Activated CD8-positive, alpha-beta memory T cell treated with anti-CD3 and anti-CD28 coated beads, Interleukin-2, amount 10 ng/mL, durations not matched to agents 7 days and 5 days (primary cell): ENCODE measurements at places on chromosomes 2 and 18. TPM values are rescaled to one million over a fixed set of nuclear protein-coding genes. Genes with fewer than 3 reads are reported as not detected.

The ACVR1C gene
- 2.4 TPM for total RNA-seq

The AMER3 gene
- not detected for total RNA-seq

The IL37 gene
- total RNA-seq: not detected

DNA sequence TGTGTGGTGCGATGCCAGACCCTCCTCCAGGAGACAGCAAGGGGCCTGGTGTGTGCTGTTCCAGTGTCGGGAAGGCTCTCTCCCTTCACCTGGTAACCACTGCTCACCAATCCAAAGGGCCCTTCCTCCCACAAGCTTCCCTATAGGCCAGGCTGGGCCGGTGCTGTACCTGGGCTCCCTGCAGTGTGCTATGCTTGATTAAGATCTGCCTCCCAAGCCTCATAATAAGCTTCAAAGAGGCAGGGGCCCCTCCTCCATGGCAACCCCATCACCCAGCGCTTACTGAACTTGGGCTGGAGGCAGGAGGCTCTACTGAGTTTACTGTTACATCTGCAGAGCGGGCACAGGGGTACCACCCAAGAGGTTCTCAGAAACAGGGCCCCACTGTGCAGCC is 4.5 kb upstream of the MAL start:
- peaks cover 2% of the 10 kb centered on the region for H3K36me3 ChIP-seq
- no peak overlapping the region for H3K27ac ChIP-seq
- H3K4me3 ChIP-seq: no peak overlapping the region
- DNase-seq: no peak
- H3K4me1 ChIP-seq: peaks cover 28% of the 10 kb centered on the region

GRCh38 chr2:73451263-73451972 is 65.8 kb downstream of the ALMS1 start:
- H3K36me3 ChIP-seq: peaks cover 19% of the 10 kb centered on the region
- no peaks in the 10 kb centered on the region for H3K4me1 ChIP-seq
- H3K27ac ChIP-seq: no peak overlapping the region
- H3K27me3 ChIP-seq: no peaks in the 10 kb centered on the region
- DNase-seq: no peak

- H3K36me3 ChIP-seq: no peaks in the 10 kb centered on the region
- H3K27ac ChIP-seq: no peak overlapping the region
- H3K4me1 ChIP-seq: no peaks in the 10 kb centered on the region
- no peak overlapping the region for H3K4me3 ChIP-seq
- DNase-seq: no peak
Measured at GRCh38 chr2:65835975-65836549, 403.7 kb upstream of the SPRED2 start.

DNA sequence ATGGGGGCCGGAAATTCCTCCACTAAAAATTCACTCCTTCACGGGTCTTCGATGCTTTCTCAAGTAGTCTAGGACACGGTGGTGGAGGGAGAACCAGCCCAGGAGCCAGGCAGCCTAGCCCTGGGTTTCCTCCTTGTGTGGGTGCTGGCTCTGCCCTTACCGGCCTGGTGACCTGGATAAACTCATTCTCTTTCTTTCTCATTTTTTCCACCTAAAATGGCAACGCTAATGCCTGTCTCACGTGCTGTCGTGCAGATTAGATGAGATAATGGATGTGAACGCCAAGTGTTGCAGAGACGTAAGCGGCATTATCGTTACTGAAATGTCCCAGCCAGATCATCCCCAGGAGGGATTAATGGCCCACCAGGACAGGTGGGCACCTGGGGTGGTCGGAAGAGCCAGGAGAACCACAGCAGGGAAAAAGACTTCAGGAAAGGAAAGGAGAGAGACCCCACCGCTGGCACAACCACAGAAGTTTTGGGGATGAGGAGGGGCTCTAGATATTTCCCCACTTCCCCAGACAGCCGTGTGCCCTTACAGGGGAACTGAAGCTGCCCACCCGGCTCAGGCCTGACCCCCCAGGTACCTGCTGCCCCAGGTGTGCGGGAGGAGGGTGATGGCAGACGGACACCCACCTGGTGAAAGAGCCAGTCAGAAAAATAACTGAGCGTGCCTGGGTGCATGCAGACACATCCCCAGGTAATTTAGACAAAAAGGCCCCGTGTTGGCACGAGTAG is 100.8 kb upstream of the ASAP2 start:
- H3K27me3 ChIP-seq: peaks cover 3% of the 10 kb centered on the region
- H3K4me3 ChIP-seq: no peak overlapping the region
- H3K36me3 ChIP-seq: no peaks in the 10 kb centered on the region
- no peak overlapping the region for H3K27ac ChIP-seq
- no peak for DNase-seq

GRCh38 chr2:86368161-86368824 is 30.9 kb upstream of the REEP1 start:
- H3K4me3 ChIP-seq: no peak overlapping the region
- DNase-seq: peak; percentile 57
- H3K36me3 ChIP-seq: peaks cover 2% of the 10 kb centered on the region
- no peak overlapping the region for H3K27ac ChIP-seq
- peaks cover 18% of the 10 kb centered on the region for H3K4me1 ChIP-seq
- peaks cover 2% of the 10 kb centered on the region for H3K27me3 ChIP-seq

DNA sequence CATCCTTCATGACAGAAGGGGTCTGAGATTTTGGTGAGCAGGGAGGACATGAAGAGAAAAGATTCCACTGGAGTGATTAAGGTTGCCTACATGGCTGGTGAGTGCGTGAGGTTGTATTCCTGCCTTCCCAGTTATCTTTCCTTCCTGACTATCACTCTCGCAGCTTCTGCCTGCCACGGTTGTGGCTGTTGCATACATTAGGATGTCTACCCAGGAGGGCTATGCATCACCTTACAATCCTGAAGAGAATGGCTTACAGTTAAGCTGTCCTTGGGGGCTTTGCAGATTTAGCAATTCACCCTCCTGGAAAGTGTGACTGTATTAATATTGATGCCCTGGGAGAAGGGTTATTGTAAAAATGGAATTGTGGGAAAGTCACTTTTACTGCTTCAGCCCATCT is 571.0 kb downstream of the TSN start:
- H3K36me3 ChIP-seq: no peaks in the 10 kb centered on the region
- no peak for DNase-seq
- H3K27ac ChIP-seq: no peak overlapping the region
- no peaks in the 10 kb centered on the region for H3K4me1 ChIP-seq
- H3K27me3 ChIP-seq: no peaks in the 10 kb centered on the region

- H3K4me3 ChIP-seq: no peak overlapping the region
- DNase-seq: no peak
- H3K27me3 ChIP-seq: no peaks in the 10 kb centered on the region
- H3K4me1 ChIP-seq: peaks cover 45% of the 10 kb centered on the region
- H3K36me3 ChIP-seq: no peaks in the 10 kb centered on the region
- H3K27ac ChIP-seq: no peak overlapping the region
Measured at GRCh38 chr2:28616396-28616999, 120.6 kb downstream of the PLB1 start.

GRCh38 chr18:31354990-31355389 is 21.6 kb upstream of the DSG4 start:
- no peak overlapping the region for H3K4me3 ChIP-seq
- no peaks in the 10 kb centered on the region for H3K36me3 ChIP-seq
- H3K4me1 ChIP-seq: no peaks in the 10 kb centered on the region
- DNase-seq: no peak
- H3K27ac ChIP-seq: no peak overlapping the region

GRCh38 chr2:211248841-211249240 is 692.4 kb downstream of the CPS1 start:
- no peak overlapping the region for H3K27ac ChIP-seq
- no peaks in the 10 kb centered on the region for H3K36me3 ChIP-seq
- DNase-seq: no peak
- no peaks in the 10 kb centered on the region for H3K27me3 ChIP-seq

GRCh38 chr2:191869178-191869577 is 22.3 kb upstream of the CAVIN2 start:
- peaks cover 9% of the 10 kb centered on the region for H3K27me3 ChIP-seq
- no peak for DNase-seq
- H3K27ac ChIP-seq: no peak overlapping the region
- no peak overlapping the region for H3K4me3 ChIP-seq
